ENCODE measurements at places on chromosomes 2 and 18.

DNA sequence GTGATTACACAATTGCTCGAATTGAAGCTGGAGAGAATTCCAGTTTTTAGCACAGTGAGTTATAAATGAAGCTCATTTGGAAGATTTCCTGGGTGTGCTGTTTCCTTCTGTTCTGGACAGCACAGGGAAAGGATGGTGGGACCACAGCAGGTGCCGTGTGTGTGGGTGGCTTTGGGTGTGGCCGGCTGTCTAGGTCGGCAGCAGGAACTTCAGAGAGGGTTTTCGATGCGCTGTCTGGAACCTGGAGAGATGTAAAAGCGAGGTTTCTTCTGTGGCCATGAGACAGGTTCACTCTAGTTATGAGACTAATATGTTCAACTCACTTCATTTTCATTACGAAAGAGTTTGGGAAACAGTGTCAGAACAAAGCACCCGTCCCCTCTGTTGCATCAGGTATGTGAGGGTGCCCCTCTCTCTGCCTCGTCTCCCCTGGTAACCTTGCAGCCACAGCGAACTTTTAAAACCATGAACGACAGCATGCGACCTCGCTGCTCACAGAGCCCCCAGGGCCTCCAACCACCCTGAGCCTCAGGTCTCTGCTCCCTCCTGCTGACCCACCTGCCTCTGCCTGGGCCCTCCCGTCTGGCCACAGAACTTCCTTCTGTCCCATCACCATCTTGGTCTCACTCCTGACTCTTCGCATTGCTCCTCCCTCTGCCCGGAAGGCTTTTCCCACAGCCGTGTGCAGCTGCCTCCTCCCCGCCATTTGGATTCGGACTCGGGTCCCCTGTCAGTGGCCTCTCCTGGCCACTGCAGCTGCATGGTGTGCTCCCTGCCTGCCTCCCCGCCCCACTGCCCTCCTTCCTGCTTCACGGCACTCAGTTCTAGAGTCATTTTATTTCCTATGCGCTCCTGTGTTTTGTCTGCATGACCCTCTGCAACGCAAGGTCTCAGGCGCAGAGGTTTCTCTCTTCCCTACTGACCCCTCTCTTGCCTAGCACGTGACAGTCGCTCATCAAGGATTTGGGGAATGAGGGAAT, 151.2 kb downstream of the NDUFA10 start:
- no peak for DNase-seq

DNA sequence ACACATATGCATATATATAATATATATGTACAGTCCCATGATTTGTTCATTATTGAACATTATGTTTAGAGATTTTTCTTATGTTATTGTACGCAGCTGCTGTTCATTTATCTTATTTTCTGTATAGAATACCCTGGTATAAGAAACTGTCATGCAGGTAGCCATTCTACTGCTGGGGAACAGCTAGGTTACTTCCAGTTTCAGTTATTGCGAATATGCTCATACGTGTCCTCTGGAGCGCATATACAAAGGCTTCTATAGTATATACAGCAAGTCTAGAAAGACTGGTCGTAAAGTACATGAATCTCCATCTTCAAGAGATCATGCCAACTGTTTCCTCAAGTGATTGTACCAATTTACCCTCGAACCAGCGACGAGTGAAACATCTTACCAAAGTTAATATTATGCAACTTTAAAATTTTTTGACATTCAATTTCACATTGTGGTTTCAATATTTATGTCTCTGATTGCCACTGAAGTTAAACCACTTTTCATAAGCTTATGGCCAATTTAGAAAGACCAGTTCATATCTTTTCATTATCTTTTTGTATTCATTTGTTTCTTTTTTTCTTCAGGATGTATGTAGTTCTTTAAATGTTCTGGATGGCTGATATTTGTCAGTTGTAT, 53.5 kb downstream of the RDH14 start:
- no peak for DNase-seq

DNA sequence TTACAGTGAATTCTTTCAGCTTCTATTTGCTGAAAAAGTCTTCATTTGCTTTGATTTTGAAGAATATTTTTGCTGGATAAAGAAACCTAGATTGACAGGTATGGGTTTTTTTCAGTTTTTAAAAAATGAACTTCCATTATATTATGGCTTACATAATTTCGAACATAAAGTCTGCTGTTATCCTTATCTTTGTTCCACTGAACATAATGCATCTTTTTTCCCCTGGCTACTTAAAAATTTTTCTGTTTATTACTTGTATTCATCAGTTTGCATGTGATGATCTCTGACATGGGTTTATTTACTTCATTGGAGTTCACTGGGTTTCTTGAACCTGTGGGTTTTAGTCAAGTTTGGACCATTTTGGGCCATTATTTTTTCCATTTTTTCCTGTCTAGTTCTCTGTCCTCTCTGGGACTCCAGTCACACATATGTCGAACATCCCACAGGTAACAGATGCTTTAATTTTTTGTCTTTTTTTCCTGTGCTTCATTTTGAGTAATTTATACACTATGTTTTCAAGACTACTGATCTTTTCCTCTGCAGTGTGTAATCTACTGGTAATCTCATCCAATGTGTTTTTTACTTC, 33.1 kb downstream of the SEC11C start:
- no peak for DNase-seq

GRCh38 chr2:152097801-152098495, 896 bp downstream of the CACNB4 start:
- no peak for DNase-seq

- DNase-seq, result no peak
Observed at GRCh38 chr2:17323697-17324096, 194.5 kb downstream of the RAD51AP2 start.

DNA sequence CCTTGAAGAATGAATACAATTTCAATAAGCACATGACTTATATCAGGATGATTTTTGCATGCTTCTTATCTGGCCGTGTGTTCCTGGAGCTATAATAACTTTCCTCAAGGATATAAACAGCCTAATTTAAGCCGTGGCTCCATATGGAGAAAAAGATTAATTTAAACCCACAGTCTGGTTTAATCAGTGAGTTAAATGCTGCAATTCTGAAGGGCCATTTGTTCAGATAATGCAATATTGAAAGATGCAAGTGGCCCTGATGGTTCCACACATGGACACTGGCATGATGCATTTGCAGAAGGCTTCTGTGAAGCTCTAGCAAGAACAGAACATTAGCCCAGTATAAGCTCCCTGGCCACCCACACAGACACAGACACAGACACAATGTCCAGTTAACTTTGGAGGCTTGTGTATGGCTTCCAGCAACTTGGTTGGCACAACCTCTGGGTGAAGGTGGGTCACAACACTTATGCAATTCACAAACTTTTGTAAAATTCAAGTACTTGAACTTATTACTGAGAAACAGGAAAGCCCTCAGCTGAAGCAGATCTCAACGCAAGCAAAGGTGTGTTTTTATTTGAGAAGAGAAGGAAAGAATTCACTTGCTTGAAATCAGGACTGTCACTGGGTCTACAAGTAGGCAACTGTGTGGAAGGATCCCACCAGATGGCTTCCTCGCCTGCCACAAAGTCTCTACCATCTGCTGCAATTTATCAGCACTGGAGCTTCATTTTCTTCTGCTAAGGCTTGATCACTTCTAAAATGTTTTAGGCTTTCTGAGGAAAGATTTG, 63.3 kb downstream of the MDH1 start:
- no peak for DNase-seq

- no peak for DNase-seq
Observed at GRCh38 chr2:105406221-105406620, 7.4 kb upstream of the FHL2 start.

DNA sequence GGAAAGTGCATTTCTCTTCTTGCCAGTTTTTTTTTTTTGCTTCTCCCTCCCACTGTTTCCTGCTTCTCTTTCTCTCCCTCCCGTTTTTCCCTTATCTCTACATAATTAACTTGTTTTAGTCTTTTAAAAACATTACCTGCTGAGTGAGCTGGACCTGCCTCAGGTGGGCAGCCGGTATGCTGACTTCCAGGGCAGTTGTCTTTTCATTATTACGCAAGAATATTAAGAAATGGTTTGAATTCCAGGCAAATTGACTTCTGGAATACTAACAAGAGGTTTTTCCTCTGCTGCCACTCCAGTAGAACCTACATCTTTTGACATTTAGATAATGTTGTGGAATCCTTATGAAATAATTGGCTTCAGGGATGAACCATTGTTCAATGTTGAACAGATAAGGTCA, 161.8 kb downstream of the THSD7B start:
- DNase-seq, result no peak

- no peak for DNase-seq
Observed at GRCh38 chr2:127024769-127025358, 82.1 kb downstream of the BIN1 start.

DNA sequence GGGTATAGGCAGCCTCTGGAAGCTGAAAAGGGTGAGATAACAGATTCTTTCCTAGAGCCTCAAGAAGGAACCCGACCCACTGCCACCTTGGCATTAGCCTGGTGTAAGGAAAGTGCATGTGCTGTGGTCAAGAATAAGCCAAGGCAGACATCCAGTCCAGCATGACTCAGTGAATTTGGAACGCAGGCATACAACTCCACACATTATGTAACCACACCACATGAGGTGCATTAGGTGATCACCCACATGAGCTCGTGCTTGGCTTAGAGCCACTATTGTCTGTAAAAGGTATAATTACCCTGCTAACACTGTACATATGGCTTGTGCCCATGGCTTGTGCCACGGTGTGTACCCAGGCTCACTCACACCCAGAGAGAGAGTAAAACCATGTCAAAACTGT, 583.7 kb upstream of the HNMT start:
- no peak for DNase-seq

GRCh38 chr2:128662051-128662471, 343.4 kb upstream of the HS6ST1 start:
- DNase-seq, result no peak

DNA sequence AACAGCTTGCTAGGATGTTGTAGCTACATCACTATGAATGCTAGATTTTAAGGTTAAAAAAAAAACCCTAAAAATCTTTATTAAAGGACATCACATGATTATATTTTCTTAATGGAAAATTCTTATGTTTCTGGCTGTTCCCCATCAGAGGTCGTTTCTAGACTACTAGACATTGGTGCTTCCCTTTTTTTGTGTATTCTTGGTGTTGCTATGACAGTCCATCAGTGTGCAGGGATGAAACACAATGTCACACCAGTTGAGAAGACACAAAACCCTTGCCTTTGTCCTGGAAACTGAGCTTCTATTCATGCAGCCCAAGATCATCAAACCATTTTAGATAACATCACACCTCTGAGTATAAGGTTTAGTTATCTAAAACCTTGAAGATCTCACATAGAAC, 19.9 kb upstream of the TMEM131 start:
- DNase-seq, result no peak
